Endothelial cell (in vitro differentiated cells): ENCODE measurements at places on chromosomes 12 and 14. TPM values are rescaled to one million over a fixed set of nuclear protein-coding genes. Genes with fewer than 3 reads are reported as not detected.

DNA sequence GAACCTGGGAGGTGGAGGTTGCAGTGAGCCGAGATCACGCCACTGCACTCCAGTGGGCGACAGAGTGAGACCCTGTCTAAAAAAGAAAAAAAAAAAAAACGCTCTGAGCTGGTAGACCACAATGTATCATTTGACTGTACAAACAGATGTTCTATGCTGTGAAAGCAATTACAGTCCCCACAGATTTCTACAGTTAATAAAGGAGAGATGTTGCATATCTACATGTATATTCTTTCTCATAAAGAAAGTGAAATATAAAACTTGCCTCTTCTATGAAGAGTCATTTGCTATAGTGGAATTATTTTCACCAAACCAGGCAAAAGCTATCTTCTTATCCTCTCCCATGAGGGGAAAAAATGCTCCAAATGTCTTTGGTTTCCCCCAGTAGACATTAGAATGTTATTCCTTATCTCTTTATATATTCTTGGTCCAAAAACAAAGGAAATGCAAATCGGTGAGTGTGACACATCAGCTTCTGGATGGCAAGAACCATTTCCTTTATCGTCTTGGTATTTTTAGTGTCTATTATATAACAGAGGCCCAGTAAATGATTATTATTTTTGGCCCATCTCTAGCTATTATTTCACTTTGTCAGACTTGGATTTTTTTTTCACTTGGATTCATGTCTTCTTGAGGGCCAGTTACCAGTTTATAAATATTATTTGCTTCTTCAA lies 230.4 kb downstream of the SSPN start:
- peaks cover 3% of the 10 kb centered on the region for H3K27me3 ChIP-seq
- H3K27ac ChIP-seq = peak overlapping the region; percentile 32
- H3K4me3 ChIP-seq = no peak overlapping the region
- DNase-seq = no peak

Gene EPYC
- not detected for total RNA-seq

Gene DMAC2L
- 14.1 TPM for total RNA-seq

- H3K4me1 ChIP-seq = peaks cover 16% of the 10 kb centered on the region
- peaks cover 22% of the 10 kb centered on the region for H3K36me3 ChIP-seq
These were observed 34.0 kb upstream of the CAPRIN2 start for GRCh38 chr12:30788754-30789153.

GRCh38 chr14:81234278-81234677 lies 13.5 kb upstream of the GTF2A1 start:
- H3K36me3 ChIP-seq = peaks cover 8% of the 10 kb centered on the region
- H3K4me3 ChIP-seq = no peak overlapping the region
- DNase-seq = no peak
- H3K4me1 ChIP-seq = no peaks in the 10 kb centered on the region

Gene PLXNC1
- total RNA-seq = 1.1 TPM

- H3K4me1 ChIP-seq = no peaks in the 10 kb centered on the region
- DNase-seq = no peak
- peaks cover 1% of the 10 kb centered on the region for H3K27me3 ChIP-seq
These were observed 546.5 kb upstream of the MIS18BP1 start for GRCh38 chr14:45799511-45799910.

Gene PKP2
- 9.0 TPM for total RNA-seq

DNA sequence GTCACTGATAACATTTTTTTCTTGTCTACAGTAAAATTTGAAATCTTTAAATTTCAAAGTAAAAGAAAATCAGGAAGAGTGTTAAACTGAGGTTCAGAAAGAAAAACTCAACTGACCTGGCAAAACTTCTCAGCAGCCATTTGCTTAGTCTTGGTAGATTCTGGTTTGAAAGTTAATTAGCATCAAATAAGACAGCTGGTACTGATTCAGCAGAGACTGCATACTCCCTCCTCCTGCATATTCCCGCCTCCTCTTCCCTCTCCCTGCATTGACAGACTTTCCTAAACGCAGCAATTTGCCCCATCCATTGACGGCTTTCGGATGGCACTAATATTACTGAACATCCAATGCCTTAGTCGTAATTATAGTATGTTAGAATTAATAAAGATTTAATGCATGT lies 520.8 kb downstream of the FLRT2 start:
- no peak overlapping the region for H3K27ac ChIP-seq
- no peaks in the 10 kb centered on the region for H3K4me1 ChIP-seq
- H3K4me3 ChIP-seq = no peak overlapping the region
- H3K27me3 ChIP-seq = no peaks in the 10 kb centered on the region
- H3K36me3 ChIP-seq = no peaks in the 10 kb centered on the region
- DNase-seq = no peak

Gene ITGB7
- 0.56 TPM for total RNA-seq

DNA sequence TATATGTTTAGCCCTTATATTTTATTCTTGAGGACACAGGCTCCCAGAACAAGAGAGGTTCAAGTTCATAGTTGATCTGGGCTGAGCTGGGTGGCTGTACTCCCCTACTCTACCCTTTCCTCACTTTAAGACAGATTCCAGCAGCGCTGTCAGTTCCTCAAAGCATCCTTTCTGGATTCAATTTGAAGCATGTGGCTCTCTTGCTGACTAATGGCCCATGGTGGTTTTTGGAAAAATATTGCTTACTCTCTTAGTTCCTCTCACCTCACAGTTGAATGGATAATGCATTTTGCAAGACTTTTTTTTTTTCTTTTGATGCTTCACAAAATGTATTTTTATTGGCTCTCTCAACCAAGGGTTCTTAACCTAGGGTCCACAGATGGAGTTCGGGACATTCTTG lies 4.1 kb downstream of the PELI2 start:
- H3K4me3 ChIP-seq = peak overlapping the region; percentile 66
- no peak for DNase-seq
- peaks cover 7% of the 10 kb centered on the region for H3K27me3 ChIP-seq
- peaks cover 50% of the 10 kb centered on the region for H3K4me1 ChIP-seq
- no peaks in the 10 kb centered on the region for H3K36me3 ChIP-seq

Gene GABARAPL1
- total RNA-seq = 133 TPM

Gene MYH6
- total RNA-seq = 1.6 TPM

- no peak overlapping the region for H3K4me3 ChIP-seq
- H3K27ac ChIP-seq = no peak overlapping the region
- H3K4me1 ChIP-seq = peaks cover 10% of the 10 kb centered on the region
- H3K36me3 ChIP-seq = no peaks in the 10 kb centered on the region
- no peaks in the 10 kb centered on the region for H3K27me3 ChIP-seq
These were observed 102.5 kb upstream of the BBS10 start for GRCh38 chr12:76450690-76451089.

DNA sequence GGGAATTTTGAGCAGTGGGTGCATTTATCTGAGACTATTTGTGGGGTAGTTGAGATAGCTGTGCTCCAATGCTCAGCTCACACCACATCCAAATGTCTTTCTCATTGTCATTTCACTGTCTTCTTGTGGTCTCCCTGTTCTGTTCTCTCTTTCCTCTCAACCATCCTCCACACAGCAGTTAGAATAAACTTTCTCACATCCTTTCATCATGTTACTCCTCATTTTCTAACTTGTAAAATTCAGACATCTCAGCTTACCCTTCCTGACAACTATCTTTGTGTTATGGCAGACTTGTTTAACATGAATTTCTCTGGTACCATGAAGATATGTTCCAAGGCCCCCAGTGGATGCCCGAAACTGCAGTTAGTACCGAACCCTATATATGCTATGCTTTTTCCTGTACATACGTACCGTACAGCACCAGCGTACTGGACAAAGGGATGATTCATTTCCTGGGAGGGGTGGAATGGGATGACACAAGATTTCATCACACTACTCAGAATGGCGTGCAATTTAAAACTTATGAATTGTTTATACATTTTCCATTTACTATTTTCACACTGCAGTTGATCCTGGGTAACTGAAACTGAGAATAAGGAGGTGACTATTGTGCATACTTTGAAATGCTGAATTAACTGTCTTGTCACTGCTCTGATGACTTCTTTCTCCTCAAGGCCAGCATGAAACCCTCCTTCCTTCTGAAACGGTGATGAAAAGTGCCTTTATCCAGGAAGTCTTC lies 177.1 kb upstream of the SLC38A2 start:
- H3K4me3 ChIP-seq = no peak overlapping the region
- no peak for DNase-seq
- no peaks in the 10 kb centered on the region for H3K27me3 ChIP-seq

- H3K27me3 ChIP-seq = no peaks in the 10 kb centered on the region
- H3K4me1 ChIP-seq = no peaks in the 10 kb centered on the region
- no peaks in the 10 kb centered on the region for H3K36me3 ChIP-seq
- no peak for DNase-seq
- H3K27ac ChIP-seq = no peak overlapping the region
- H3K4me3 ChIP-seq = no peak overlapping the region
These were observed 123.2 kb downstream of the CHST11 start for GRCh38 chr12:104579718-104580495.

DNA sequence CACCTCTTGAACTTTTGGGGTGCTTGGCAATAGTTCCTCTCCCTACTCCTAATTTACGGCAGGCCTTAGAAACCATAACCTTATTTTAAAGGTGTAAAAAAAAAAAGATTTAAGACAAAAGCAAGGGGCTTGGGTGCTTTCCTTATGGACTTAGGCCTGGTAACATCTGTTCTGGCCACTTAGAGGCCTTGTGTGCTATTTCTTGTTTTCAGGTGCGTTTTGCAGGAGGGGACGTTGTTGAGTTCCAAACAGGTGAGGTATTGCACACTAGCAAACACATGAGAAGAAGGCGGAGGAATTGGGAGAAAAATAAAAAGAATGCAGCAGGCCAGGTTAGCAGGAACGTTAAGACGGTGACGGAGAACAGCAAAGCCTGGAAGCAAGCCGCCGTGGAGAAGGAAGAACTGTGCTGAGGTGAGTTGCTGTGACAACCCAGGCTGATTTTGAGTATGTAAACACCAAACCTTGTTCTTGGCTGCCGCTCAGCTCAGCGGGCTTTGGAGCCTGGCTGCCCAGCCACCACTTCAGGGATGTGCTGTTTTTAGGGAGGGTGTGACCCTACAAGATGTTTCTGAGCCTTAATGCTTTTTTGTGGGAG lies 17.3 kb downstream of the EMG1 start:
- H3K4me1 ChIP-seq = no peaks in the 10 kb centered on the region
- no peak overlapping the region for H3K27ac ChIP-seq
- peaks cover 6% of the 10 kb centered on the region for H3K36me3 ChIP-seq

- no peaks in the 10 kb centered on the region for H3K27me3 ChIP-seq
- no peak for DNase-seq
- H3K27ac ChIP-seq = no peak overlapping the region
- no peaks in the 10 kb centered on the region for H3K36me3 ChIP-seq
- H3K4me3 ChIP-seq = no peak overlapping the region
These were observed 151.2 kb downstream of the AKAP6 start for GRCh38 chr14:32480337-32480736.

DNA sequence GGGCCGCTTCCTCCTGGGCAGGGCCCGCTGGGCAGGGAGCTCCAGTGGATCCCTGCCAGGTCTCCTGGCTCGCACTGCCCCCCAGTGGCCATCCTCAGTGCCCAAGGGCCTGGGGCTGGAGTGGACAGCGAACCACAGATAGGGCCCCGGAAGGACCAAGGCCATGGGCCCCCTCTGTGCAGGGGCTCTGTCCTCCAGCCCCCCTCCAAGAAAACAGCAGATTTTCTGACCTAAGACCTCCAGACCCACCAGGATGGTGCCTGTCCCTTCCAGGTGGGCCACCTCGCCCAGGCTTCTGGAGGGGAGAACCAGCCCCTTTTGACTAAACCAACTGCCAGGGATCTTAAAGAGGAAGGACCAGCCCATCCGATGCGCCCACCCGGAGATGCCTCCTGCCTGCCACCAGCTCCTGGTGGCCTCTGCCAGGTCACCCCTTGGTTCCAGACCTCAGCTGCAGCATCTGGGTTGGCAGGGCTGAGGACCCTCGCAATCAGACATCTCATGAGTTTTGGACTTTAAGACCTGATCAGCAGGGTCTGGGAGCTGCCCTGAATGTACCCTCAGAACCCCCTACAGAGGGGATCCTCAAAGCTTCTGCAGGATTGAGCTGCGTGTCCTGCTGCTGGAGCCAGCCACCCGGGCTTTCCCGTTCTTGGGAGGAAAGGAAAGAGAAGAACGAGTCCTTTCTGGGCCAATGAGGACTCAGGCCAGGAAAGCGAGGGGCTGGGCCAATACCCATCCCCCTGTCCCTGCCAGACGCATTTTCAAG lies 325.8 kb upstream of the DIO3 start:
- H3K36me3 ChIP-seq = no peaks in the 10 kb centered on the region
- H3K27me3 ChIP-seq = peaks cover 7% of the 10 kb centered on the region
- no peak overlapping the region for H3K4me3 ChIP-seq
- H3K4me1 ChIP-seq = peaks cover 8% of the 10 kb centered on the region

GRCh38 chr14:72898448-72898847 lies 4.5 kb upstream of the DPF3 start:
- no peak overlapping the region for H3K27ac ChIP-seq
- no peak for DNase-seq
- H3K4me1 ChIP-seq = peaks cover 7% of the 10 kb centered on the region
- no peak overlapping the region for H3K4me3 ChIP-seq
- peaks cover 5% of the 10 kb centered on the region for H3K36me3 ChIP-seq
- H3K27me3 ChIP-seq = peaks cover 4% of the 10 kb centered on the region

DNA sequence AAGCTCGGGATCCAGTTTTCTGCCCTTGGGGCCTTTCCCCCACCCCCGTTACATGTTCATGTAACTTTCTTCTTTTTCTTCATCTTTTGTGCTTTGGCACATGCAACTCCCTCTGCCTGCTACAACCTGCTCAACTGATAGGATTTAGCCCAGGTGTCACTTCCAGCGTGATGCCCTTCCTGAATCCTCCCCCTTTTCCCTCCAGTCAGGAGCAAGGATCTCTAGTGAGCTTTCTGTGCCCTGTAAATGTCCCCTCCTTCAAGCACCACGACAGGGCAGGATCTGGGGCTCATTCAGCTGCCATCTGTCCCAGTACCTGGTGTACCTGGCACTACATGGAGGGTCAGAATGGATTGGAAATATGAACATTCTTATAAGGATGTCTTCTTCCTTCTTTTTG lies 15.3 kb downstream of the PELI2 start:
- peak overlapping the region; percentile 43 for H3K4me3 ChIP-seq
- H3K4me1 ChIP-seq = peaks cover 66% of the 10 kb centered on the region
- peaks cover under 1% of the 10 kb centered on the region for H3K36me3 ChIP-seq

Gene CRIP1
- 2.5 TPM for total RNA-seq

Gene CLEC4A
- 0.82 TPM for total RNA-seq

- H3K27me3 ChIP-seq = peaks cover 10% of the 10 kb centered on the region
- H3K27ac ChIP-seq = no peak overlapping the region
- H3K36me3 ChIP-seq = peaks cover 34% of the 10 kb centered on the region
- DNase-seq = no peak
These were observed 22.7 kb upstream of the PPP2R5C start for GRCh38 chr14:101738703-101739320.
